ENCODE measurements at places on chromosomes 13 and 19.
A peak's percentile ranks its signal among the peaks of the same experiment; 100 is the strongest.

- no peak for DNase-seq
These were observed 11.2 kb upstream of the KLF12 start for GRCh38 chr13:74145249-74145975.

GRCh38 chr13:24834902-24835510 lies 71.0 kb downstream of the RNF17 start:
- no peak for DNase-seq

- no peak for DNase-seq
These were observed 28.2 kb downstream of the ELL start for GRCh38 chr19:18493440-18494266.

DNA sequence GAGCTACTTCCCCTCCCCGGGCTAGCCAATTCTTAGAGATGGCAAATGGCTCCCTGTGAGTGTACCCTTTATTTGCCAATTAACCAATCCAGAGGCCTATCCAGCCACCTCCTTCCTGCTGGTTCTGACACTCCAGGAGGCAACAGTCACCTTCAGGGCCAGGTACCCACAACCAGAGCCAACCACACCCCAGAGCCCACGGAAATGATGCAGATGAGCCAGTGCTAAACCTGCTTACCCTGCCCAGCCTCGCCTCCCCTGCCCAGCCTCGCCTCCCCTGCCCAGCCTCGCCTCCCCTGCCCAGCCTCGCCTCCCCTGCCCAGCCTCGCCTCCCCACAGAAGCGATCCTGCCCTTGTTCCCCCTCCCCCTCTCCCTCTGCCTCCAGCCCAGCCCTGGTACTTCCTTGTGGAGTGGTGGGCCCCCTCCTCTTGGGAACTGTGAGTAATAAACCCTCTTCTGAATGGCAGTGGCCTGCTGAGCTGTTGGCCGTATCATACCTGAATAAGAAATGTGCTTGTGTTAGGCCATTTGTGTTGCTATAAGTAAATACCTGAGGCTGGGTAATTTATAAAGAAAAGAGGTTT lies 173.8 kb upstream of the RNF113B start:
- no peak for DNase-seq

DNA sequence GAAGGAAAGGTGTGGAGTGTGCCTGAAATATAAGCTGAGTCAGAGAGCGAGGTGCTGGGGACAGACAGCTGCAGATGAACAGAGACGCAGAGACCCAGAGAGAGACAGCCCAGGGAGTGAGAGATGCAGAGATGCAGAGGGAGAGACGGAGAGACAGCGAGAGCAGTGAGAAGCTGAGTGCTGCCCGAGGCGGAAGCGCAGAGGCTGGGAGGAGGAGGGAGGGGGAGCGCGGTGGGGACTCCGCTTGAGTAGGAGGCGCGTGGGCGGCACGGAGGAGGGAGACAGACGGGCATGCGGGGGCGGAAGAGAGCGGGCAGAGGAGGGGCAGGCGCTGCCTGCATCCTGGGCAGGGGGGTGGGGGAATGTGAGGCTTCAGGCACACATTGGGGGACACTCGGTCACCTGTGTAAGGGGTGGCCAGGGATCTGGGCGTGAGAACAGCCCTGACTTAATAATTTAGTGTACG lies 25.7 kb downstream of the SLC8A2 start:
- DNase-seq: peak; percentile 30

DNA sequence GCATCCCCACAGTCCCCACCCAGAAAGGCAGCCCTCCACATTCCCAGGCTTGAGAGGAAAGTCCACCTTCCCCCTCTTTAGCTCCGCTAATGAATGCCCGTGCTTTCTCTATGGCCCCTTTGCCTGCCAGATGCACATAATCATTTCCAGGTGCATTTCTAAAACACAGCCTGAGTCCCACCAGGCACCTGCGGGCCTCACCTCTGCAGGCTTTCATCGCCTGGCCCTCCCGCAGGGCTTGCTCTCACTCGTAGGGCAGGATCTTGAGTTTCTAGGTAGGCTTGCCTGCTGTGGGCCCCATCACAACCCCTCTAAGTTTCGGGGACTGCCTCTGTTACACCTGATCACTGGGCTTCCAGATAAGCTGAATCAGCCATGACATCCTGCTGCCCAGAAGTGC lies 173.6 kb downstream of the ZNF536 start:
- no peak for DNase-seq

GRCh38 chr19:16327911-16328823 lies 3.5 kb downstream of the KLF2 start:
- no peak for DNase-seq

- no peak for DNase-seq
These were observed 131.8 kb downstream of the IRS2 start for GRCh38 chr13:109654341-109655205.

DNA sequence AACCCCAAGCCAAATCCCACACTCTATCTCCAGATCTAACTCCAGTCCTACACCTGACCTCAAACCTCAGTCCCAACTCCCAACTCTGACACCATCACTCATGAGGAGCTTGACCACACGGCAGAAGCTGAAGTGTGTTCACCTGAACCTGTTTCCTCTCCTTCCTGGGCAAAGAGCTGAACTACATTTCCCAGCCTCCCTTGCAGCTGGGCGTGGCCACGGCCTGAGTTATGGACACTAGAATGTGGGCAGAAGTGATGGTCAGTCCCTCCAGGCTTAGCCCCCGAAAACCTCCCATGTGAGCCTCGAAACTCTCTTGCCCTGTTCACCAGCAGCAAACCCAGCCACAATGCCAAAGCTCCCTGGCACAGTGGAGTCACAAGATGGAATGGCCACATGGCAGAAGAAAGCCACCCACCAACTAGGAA lies 19.5 kb upstream of the MEIS3 start:
- no peak for DNase-seq

DNA sequence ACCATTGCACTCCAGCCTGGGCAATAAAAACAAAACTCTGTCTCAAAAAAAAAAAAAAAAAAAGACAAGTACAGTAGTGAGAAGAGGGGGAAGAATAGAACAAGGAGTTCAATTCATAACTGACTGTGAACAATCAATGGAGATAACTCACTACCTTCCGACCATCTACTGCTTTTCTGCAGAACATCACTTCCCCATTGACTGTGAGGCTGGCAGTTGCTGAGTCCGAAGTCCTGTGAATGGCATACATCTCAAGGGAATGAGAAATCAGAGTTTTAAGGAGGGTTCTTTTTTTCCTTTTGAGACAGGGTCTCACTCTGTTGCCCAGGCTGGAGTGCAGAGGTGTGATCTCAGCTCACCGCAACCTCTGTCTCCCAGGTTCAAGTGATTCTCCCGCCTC lies 11.2 kb downstream of the ZNF565 start:
- DNase-seq: no peak

DNA sequence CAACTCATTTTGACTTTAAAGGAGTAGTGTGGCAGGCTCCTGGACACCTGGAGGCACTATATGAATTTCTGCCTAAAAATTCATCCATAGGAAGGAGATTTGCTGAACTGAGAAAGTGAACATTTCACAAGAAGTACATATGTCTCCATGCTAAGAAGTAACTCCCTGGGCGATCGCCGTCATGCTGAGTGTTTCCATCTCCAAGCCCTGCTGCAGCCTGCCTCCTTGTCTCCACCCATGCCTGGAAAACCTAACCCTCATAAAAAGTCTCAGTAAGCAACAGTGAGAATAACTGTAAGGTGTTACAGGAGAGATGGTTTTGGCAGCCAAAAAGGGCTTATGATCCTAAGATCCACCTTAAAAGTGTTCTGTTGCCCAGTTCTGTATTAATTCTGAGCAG lies 251.3 kb downstream of the SHISA2 start:
- no peak for DNase-seq

- DNase-seq: no peak
These were observed 2.3 kb downstream of the TULP2 start for GRCh38 chr19:48896191-48896720.

DNA sequence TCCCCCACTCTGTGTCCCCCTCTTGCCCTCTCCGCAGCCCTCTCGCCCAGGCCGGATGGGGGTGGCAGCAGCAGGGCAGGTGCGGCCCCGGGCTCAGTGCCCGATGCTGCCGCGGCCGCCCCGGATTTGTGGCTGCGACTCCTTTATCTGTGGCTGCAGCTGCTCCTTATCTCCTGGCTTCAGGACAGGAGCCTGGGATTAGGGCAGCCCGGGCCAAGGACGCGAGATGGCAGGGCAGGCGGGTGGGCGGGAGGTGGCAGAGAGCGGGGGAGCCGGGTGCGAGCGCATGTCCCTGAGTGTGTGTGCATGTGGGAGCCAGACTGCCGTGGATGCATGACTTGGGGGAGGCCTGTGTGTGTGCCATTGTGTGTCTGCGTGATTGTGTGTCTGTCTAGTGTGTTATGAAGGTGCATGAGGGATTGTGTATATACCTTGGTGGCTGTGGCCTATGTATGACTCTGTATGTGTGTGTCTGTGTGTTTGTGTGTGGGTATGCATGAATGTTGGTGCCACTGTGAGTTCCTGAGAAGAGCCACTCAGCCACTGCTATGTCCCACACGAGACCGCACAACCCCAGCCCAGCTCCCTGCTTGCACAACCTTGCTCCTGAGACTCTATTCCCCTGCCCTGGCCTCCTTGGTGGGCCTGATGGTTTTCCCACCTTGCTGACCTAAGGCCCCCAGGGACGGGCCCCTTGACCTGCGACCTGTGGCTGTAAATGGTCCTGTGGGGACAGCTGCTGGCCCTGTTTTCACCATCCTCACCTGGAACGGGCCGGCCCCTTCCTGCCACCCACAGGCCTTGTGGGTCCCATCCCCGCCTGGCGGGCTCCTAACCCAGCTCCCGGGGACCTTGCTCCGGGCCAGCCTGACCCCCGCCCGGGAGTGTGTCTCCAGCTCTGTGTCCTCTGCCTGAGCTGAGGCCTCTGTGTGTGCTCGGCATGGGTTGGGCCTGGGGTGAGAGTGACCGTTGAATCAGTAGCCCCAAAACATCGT lies 5.3 kb upstream of the NRTN start:
- DNase-seq: no peak

DNA sequence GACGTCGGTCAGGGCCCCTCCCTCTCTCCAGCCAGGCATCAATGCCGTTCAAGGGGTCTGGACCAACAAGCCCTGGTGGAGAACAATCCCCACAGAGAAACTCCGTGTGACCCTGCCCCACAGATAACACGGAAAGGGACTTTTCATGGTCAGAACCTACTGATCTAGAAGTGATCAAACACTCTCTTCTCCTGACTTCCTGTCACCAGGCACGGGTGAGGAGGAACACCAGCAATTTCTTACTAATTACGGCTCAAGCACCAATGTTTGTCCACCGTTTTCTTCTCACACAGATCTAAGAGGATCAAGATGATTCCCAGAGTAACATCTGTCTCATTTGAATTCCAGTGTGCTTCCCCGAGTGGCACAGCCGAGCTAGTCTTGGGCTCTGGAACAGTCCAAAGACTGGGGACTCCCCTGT lies 11.8 kb downstream of the RASA3 start:
- no peak for DNase-seq

DNA sequence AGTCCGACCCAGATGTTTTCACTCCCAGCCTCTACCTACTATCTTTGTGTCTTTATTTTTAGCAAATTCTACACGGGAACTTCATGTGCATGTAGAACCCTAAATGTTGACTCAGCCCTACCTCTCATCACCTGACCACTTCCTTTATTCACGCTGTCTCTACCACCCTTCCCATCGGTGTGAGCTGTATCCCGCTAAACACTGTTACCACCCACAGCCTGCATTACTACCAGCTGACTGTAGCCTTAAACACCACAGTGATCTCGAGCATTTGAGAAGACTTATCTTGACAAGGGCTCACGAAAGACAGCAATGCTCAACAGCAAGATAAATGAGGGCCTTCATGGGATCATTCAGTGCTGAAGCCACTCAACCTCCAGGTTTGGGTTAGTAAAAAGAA lies 15.1 kb downstream of the NCR1 start:
- DNase-seq: no peak

DNA sequence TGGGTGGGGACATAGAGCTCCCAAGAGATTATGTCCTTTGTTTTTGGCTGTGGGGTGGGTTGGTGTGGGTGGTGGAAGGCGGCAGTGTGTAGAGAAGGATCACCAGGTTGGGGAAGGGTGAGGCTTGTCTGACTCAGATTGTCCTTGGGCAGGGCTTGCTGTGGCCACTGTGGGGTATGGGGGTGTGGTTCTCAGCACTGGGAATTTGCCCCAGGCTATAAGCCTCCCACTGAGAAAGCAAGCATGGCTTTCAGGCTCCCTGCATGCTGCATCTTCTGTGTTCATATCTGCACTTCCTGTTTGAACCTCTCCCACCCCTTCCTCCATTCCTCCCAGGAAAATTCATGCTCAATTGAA lies 34.9 kb downstream of the DNAJC15 start:
- DNase-seq: no peak

DNA sequence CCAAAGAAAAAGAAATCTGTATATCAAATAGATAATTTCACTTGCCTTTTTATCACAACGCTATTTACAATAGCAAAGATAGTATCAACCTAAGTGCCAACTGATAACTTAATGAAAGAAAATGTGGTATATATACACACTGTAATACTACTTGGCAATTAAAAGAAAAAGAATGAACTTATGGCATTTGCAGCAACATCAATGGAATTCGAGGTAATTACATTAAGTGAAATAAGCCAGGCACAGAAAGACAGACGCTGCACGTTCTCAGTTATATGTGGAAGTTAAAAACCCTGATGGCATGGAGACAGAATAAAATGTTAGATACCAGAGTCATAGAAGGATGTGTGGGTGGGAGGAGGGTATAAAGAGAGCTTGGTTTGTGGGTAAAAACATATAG lies 1260.5 kb upstream of the PCDH9 start:
- no peak for DNase-seq

GRCh38 chr13:45331692-45332035 lies 9.3 kb downstream of the TPT1 start:
- no peak for DNase-seq

DNA sequence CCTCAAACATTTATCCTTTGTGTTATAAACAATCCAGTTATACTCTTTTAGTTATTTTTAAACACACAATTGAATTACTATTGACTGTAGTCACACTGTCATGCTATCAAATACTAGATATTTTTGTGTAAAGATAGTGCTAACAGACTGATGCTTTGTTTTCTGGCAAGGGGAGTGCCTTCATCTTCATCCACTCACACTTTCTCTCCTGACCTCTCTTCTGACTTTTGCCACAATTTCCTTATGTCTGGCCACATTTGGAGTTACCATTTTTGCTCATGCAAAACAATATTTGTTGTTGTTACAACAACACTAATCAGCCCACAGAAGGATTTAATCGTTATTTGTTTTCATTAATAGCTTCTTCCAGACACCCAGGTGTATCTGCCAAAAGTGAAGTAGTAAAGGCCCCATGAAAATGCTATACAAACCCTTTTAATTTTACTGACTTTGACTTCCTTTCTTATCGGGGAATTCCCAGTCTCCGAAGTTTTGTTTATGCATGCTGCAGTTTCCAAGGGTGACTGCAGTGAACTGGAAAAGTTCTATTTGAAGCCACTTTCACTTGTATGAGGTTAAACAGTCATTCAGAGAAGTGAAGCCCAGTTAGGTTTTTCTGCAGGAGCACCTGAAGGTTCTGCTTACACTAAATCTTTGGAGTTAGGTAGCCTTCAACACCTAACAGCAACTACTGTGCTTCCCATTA lies 66.1 kb upstream of the FRY start:
- no peak for DNase-seq

DNA sequence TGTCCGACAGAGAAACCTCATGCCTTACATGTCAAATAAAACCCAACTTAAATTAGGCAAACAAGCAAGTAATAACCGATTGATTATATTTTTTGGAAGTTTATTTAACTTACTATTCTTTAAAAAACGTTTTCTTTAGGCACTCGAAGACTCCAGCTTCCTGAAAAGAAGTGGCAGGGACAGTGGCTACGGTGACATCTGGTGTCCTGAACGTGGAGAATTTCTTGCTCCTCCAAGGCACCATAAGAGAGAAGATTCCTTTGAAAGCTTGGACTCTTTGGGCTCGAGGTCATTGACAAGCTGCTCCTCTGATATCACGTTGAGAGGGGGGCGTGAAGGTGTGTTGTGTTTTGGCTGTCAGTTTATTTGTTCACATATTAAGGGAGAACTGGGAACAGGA lies 164.4 kb downstream of the LMO7 start:
- DNase-seq: no peak

Measured in activated T-cell treated with anti-CD3 and anti-CD28 coated beads for 24 hours (primary cell).